ENCODE measurements at places on chromosomes 4 and X. TPM values are rescaled to one million over a fixed set of nuclear protein-coding genes. Genes with fewer than 3 reads are reported as not detected.

- DNase-seq: no peak
Measured at GRCh38 chrX:134554291-134554690, 94.3 kb downstream of the HPRT1 start.

SLC2A9 gene
- total RNA-seq: 10.4 TPM

DNA sequence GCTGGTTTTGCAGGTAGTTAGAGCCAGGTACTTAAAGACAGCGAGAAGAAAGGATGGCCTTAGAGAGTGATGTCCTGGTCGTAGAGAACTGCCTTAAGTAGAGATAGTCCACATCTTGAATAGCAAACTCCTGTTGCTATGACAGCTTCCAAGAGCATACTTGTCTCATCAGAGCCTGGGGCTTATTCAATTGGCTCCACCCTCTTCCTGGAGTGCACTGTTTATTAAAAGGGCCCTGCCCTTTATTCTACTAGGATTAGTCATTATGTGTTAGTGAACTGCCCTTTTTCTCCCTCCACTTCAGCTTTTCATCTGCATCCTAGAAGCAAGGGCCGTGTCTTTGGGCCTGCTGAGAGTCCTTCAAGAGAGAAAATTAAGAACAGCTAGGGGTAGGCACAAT, 94.5 kb upstream of the EOLA2 start:
- DNase-seq: no peak

DNA sequence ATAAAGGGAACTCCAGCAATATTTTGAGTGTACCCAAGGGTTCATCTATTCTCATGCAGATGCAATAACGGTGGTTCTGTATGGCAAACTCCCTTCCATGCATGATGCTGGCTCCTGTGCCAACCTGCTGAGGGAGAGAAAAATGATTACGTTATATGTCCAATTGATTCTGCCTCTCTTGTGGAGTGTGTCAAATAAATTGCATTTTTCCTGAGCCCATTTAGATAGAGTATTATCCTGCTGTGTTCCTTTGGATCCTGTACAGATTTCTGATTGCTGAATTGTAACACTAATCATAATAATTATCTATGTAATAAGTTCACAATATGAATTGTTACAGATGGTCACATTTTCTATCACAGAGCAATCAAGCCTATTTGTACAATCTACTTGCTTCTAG, 821.7 kb downstream of the C4orf33 start:
- DNase-seq: no peak

DNA sequence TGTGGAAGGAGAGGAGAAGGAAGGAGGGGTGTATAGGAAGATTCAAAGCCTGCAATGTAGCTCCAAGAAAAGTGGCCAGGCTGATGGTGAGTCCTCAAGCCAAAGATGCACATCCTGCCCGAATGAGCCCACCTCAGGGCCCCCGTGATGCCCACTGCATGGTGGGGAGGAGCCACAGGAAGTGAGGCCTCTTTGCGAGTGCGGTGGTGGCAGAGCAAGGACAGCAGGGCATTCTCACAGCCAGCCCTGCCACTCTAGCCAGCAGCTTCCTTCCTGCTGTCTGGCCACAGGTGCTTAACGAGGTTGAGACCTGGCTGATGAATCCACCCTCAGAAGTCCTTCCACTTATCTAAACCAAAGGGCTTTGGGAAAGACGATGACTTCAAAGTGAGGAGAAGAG, 55.8 kb downstream of the BCOR start:
- no peak for DNase-seq

DNA sequence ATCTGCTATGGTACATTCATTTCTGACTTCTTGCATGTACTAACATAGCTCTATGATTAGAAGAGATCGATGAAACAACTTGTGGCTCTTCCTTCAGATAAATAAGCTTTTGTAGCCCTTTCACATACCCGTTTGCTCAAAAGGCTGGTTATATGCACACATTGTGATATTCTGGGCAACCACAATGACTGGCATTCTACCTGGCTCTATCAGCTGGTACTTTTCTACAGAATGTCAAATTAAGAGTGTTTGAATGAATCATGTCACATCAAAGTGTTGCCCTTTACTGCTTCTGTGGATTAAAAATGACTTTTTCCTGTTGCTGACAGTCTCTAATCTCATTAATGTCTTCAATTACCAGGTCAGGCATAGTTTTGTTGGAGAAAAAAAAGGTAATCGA, 11.6 kb downstream of the PGRMC1 start:
- no peak for DNase-seq

ELOVL6 gene
- total RNA-seq: 43.1 TPM

DNA sequence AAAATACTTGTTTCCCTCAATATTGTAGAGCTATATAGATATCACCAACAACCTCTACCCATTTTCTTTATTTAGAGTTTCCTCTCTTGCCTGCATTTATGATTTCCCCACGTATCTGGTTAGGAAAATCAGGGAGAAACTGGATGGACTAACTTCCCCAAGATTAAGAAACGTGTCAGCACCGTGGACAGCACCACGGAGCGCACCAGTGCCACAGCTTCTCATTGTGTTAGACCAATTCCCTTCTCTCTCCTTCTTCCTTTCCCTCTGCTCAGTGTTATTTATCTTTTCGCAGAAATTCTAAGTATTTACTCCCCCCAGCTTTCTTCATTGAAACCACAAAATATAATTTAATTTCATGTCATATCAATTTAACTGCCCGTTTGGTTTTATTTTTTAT, 568.6 kb upstream of the BOD1L1 start:
- DNase-seq: peak; percentile 67

Data from mucosa of gallbladder (tissue), 1 donor.